ENCODE measurements at places on chromosomes 6 and 20.
A peak's percentile ranks its signal among the peaks of the same experiment; 100 is the strongest.

GRCh38 chr6:82178759-82179112 lies 68.8 kb downstream of the IBTK start:
- no peak for DNase-seq

DNA sequence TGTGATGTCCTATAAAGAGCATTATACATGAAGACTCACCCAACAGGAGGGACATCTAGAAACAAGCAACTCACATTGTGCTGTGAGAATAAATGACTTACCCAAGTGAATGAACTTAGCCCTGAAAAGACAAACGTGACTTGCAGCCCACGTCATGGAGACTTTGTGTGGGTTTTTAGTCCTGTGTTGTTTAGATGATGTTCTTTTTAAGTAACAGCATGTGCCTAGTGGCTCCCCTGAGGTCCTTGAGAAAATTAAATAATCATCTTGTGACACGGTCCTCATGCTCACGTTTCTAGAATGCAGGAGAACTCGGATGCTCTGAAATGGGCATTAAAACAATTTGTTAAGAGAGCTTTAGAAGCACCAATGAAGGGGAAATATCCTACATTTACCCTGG lies 165.1 kb downstream of the SASH1 start:
- DNase-seq: peak; percentile 70

DNA sequence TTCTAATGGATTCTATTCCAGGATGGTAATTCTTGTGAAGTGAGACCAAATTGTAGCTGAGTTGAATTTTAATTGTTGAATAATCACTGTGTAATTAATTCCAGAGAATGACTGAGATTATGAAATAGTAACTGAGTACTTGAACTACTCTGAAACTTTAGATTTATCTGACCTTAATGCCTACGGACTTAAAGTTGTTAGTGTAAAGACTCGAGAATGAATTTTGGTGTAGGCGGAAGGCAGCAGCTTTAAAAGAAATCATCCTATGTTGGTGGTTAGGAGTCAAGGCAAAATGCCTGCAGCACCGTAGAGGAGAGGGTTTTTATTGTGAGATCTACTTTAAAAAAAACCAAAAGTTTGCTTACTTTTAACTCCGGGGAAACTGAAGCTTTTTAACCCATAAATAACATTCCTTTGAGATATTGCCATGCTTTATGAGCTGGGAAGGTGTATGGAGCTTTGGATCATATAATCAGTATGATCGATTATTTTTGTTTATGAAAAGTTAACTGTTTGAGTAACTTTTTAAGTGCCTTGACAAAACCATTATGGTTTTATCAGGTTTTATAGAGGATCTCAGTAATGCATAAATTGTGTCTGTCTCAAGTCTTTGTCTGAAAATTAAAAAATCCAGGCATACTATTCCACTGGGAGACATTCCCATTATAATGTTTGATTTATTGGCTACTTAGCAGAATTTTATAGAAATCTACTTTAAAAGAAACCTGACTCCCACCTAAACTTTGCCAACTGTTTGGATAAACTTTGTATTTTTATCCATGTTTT lies 46.1 kb downstream of the MYO6 start:
- no peak for DNase-seq

DNA sequence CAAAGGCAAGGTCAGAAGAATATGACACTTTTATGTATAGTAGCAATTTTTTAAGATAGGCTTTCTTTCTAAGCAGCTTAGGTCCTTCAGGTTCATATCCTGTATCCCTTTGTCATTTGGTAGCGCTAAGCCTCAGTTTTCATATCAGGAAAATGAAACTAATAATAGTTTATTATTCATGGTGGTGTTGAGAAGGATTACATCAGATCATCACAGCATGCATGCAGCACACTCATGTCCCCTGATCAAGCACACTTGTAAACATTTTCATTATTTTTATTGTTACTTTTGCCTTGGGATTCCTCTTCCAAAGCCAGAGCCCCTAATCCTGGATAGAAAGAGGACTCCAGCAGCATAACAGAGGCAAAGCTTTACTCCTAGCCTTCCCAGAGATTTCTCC lies 70.2 kb upstream of the ADGRF1 start:
- no peak for DNase-seq

GRCh38 chr6:49939993-49940498 lies 23.9 kb downstream of the DEFB114 start:
- no peak for DNase-seq

DNA sequence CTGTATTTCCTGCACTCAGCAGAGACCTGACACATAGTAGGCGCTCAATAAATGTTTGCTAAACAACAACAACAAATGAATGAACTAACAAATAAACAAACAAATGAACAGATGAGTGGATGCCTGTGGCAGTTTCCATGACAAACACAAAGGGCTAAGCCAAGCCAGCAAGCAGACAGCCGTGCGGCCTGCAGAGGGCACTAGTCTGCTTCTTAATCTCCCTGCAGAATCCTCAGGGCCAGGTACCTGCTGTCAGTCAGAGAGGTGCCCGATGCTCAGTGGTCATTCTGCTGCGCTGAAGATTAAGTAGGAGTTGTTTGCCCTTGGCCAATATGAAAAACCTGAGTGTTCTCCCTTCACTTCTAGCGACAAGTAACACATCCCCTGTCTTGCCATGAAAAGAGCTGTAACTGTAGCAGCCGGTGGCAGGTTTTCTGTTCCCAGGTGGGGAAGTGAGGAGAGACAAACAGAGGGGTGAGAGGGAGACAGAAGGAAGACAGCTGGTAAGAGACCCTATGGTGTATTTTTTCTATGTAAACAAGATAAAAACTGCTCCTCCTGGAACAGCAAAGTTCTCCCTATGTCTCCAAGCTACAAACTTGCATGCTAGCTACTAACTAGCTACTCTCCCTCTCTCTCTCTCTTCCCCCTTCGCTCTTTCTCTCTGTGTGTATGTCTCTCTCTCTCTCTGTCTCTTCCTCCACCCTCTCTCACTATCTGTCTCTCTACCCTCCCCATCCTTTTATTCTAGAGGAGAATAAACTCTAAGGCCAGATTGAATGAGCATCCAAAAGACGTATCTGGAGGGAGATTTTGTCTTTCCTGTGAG lies at the start of gene MC3R:
Gene MC3R (plus strand): TSS at position 779 of the 829 bp plus-strand sequence. CDS start 112 bp downstream, outside the sequence.
- DNase-seq: no peak

DNA sequence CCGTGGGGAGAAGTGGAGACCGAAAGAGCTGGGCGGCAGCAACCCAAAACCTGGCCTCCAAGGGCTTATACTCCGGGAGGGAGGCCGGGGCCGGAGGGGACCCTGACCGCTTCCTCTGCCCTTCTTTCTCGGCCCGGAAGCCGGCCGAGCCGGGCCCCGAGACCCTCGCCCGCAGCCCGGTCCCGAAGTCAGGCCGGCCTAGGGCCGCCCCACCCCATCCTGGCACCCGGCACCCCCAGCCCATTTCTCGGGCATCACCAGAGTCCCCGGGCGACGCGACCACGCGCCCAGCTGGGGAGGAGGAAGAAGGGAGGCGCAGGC lies 572 bp upstream of the ZDHHC14 start:
- no peak for DNase-seq

GRCh38 chr6:118746825-118747174 lies 95.4 kb upstream of the CEP85L start:
- no peak for DNase-seq

GRCh38 chr20:32333988-32334885 lies 23.9 kb upstream of the ASXL1 start:
- DNase-seq: peak; percentile 15

DNA sequence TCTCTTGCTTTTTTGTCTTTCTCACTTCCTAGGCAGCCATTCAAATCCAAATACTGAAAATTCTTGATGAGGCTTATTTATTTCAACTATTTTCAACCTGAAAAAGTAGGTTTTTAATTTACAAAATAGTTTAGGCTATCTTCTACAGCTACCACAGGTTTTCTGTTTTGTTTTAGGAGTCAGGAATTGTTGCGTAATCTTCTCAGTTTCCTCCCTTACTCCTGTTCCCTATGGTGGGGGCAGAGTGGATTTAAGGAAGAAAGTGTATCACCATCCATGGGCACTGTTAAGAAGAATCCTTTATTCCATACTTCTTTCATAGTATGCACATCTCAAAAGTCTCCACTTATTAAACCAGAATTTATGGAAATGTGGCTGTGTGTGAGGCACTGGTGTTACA lies 182.4 kb downstream of the KHDC1L start:
- no peak for DNase-seq

DNA sequence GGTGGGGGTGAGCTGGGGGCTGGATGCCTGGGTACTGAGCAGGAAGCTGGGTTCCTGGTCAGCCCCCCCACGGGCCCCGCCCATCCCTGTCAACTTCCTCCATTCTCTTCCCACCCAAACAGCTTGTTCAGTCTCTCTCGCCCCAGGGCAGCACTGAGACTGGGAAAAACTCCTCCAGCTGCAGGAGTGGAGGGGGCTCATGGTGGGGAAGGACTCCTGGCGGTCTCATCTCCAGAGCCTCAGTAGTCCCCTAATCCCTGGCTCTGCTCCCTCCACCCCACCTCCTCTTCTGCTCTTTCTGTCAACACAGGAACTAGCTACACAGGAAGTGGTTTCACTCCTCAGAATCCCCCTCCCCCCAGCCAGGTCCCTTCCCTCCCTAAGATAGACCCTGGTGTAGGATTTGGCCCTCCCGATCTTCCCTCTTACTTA lies at the start of gene GPSM3:
Gene GPSM3 (minus strand): TSS at position 36 of the 432 bp plus-strand sequence. CDS start 130 bp downstream, outside the sequence.
- no peak for DNase-seq

- DNase-seq: no peak
Observed at GRCh38 chr6:78517399-78517798, 350.0 kb upstream of the IRAK1BP1 start.

- DNase-seq: no peak
Observed at GRCh38 chr6:9851541-9852380, 563.1 kb downstream of the TFAP2A start.

- no peak for DNase-seq
Observed at GRCh38 chr20:58868795-58869194, 16.3 kb downstream of the GNAS start.

- DNase-seq: no peak
Observed at GRCh38 chr6:16648003-16648402, 113.3 kb downstream of the ATXN1 start.
